ENCODE measurements at places on chromosomes 1 and 21.

DNA sequence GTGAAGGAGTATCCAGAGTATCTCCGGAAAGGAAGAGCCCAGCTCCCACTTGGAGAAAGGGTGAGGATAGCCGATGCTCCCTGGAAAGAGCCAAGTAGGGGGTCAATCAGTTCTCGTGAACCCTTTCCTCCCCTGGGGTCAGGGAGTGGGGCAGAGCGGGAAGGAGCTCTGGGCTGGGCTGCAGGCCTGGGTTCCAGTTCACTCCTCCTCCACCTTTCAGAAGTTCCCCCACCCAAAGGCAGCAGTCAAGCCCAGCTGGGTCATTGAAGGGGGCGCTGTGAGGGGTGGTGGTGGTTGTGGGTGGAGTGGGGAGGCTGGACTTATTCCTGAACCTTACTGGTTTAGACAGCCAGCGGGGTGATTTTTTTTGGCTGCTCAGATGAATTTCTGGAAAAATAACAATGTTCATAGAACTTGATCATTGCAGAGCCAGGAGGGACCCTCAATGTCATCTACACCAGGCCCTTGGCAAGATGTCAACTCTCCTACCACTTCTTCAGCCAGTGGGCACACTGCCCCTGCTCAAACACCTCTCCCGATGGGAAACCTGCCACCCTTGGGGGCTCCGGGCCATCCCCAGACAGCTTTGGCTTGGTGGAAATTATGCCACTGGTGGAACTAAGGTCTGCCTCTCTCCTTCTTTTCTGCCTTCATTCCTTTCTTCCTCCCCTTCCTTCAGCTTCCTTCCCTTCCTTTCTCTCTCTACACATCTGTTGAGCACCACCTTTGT is 235.8 kb downstream of the TRABD2B start:
- no peak for DNase-seq

- no peak for DNase-seq
Measured at GRCh38 chr21:37891972-37892371, 24.3 kb downstream of the KCNJ6 start.

- no peak for DNase-seq
Measured at GRCh38 chr1:243791586-243792267, 58.3 kb downstream of the AKT3 start.

DNA sequence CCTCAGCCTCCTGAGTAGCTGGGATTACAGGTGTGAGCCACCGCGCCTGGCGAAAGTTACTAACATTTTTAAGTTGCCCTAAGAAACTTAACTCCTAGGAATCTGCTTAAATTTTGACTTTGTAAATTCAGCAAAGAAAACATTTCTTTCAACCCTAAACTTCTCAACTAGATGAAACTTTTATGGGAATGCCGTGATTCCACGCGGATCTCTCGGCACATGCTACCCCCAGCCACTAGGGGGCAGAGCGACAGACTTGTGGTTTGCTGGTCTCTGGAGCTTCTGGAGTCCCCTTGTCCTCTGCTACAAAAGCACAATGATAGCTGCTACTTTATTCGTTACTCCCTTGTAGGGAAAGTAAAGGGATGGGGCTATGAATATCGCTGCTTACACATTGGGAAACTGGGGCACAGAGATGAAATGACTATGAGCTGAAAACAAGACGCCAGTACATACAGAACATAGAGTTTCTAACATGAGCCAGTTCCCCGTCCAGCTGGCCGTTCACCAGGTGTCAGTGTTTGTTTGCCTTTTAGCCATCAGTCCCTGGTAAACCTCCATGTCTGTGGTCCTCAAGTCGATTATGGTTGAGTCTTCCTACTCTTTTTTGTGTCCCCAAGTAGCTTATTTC is 114.7 kb downstream of the PBX1 start:
- no peak for DNase-seq

DNA sequence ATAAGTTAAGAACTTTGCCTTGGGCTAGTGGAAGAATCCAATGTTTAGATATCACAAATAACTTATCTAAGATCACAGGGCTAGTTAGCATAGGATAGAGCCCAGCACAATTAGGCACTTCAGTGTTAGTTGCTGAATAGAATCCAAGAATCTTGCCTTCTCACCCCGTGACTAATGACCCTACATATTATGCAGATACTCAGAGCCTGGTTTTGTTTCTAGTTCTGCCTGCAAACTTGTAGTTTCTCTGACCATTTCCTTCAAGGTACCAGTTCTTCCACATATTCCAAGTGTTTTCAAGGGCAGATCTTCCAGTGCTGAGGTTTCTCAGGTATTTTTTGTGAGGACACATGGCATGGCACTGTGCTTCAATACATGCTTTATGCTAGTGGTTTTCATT is 239.3 kb downstream of the KCNK2 start:
- no peak for DNase-seq

DNA sequence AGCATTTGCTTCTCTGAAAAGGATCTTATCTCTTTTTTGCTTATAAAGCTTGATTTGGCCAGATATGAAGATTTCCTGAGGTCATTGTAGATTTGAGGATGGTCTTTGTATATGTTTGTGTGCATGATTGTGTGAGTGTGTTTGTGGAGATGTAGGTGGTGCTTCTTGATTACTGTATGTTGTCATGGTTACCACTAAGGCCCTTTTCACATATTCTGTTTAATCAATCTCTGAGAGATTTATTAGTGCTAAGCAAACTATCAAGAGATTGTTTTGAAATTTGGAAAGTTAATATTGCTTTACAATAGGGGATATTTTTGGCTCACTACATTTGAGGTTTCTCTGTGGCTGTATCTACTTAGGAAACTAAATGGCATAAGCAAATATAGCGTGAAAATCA is 191.7 kb downstream of the S1PR1 start:
- DNase-seq: no peak

- DNase-seq: no peak
Measured at GRCh38 chr1:214833178-214833756, 230.3 kb downstream of the CENPF start.

DNA sequence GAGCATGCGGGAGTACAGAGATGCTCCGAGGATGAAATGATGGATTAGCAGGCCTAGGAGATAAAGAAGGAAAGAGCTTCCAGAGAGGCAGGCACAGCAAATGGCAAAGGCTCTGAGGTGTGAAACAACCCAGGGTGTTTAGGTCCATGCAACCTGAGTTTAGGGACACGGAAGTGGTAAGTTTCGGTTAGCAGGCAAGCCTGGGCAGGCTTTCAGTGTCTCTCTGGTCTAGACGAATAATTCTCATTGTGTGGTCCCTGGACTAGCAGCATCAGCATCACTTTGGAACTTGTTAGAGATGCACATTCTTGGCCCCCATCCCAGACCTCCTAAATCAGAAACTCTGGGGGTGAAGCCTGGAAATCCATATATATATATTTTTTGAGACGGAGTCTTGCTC is 18.6 kb downstream of the NKAIN1 start:
- no peak for DNase-seq

GRCh38 chr1:86324130-86324822 is 71.8 kb downstream of the ODF2L start:
- DNase-seq: no peak

GRCh38 chr21:28688381-28688780 is 304.3 kb downstream of the LTN1 start:
- no peak for DNase-seq

- no peak for DNase-seq
Measured at GRCh38 chr1:145868232-145868631, 9.4 kb upstream of the PIAS3 start.

DNA sequence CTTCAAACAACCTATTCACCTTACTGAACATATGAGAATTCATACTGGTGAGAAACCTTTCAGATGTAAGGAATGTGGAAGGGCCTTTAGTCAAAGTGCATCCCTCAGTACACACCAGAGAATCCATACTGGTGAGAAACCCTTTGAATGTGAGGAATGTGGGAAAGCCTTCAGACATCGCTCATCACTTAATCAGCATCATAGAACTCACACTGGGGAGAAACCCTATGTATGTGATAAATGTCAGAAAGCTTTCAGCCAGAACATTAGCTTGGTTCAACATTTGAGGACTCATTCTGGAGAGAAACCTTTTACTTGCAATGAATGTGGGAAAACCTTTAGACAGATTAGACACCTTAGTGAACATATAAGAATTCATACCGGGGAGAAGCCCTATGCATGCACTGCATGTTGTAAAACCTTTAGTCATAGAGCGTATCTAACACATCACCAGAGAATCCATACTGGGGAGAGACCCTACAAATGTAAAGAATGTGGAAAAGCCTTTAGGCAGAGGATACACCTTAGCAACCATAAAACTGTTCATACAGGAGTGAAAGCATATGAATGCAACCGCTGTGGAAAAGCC is 13.2 kb upstream of the EXO5 start:
- no peak for DNase-seq

- no peak for DNase-seq
Measured at GRCh38 chr1:211126622-211127021, 7.3 kb downstream of the KCNH1 start.

DNA sequence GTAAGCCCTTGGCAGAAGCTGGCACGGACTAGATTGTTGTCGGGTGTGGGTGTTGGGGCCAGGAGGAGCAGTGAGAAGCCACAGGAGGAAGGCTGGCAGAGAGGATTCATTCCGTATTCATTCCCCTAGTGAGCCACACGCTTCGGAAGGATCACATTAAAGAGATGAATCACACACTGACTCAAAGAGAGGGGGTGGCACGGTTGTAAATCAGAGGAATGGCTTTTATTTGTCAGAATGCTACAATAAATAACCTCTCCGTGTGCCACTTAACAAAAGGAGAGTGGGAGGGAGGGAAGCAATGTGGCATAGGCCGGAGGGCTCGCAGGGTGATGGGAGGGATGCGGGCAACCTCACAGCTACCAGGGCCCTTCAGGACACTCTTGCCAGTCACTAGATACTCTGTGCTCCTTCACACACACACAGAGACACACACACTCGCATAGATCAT is 135.5 kb downstream of the HIVEP3 start:
- DNase-seq: peak; percentile 82

DNA sequence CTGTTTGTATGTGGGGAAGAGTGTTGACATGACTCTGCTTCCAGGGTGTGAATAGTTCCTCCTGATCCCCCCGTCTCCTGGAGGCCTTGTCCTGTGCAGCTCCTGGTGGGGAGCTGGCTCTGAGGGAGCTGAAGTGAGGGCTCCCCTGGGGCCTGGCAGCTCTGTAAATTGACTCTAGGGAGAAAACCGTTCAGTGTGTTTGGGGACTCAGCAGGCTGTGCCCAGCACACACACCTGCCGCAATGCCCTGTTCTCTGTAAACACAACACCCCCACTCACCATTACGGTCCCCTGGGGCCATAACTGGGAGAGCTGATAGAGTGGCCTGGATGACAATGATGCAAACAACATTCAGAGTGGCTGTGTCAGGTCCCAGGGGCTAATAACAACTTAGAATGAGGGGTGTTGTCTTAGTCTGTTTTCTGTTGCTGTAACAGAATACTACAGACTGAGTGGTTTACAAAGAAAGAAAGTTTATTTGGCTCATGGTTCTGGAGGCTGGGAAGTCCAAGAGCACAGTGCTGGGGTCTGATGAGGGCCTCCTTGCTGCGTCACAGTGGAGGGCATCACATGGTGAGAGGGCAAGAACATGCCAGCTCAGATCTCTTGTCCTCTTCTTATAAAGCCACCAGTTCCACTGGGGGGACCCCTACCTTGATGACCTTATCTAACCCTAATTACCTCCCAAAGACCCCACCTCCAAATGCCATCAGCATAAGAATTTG is 15.3 kb downstream of the ADORA1 start:
- DNase-seq: peak; percentile 97

GRCh38 chr1:43536864-43537358 is 6.2 kb downstream of the PTPRF start:
- no peak for DNase-seq

DNA sequence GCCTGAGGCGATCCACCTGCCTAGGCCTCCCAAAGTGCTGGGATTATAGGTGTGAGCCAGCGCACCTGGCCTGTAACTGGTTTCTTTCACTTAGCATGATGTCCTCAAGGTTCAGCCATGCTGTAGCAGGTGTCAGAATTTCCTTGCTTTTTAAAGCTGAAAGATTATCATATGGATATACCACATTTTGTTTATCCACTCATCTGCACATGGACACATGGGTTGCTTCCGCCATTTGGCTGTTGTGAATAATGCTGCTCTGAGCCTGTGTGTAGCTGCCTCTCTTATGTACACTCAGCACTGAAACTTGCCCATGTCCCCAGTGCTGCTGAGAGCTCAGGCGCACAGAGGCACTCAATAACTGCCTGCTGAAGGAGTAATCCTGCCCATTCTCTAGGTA is 11.8 kb downstream of the CSMD2 start:
- DNase-seq: no peak

- no peak for DNase-seq
Measured at GRCh38 chr1:107879346-107879745, 85.6 kb downstream of the VAV3 start.

- DNase-seq: no peak
Measured at GRCh38 chr1:40986328-40986783, 6.9 kb downstream of the CTPS1 start.

- no peak for DNase-seq
Measured at GRCh38 chr1:117611894-117612483, 6.1 kb downstream of the TENT5C start.

DNA sequence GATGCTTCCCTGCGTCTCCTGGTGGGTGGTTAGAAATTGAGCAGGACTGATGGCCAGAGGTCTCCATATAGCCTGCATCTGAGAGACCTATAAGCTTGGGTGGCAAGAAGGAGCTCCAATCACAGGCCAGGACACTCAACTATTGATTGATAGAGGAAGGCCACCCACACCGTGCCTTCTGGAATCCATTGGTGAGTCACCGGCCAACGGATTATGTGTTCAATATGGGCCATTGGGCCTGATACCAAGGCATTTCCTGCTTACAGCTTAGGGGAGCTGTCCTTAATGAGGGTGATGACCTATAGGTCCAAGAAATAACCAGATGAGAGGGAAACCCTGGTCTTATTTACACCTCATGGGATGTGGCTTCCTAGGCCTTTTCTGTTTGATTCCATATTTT is 115.1 kb downstream of the PLPP3 start:
- no peak for DNase-seq

DNA sequence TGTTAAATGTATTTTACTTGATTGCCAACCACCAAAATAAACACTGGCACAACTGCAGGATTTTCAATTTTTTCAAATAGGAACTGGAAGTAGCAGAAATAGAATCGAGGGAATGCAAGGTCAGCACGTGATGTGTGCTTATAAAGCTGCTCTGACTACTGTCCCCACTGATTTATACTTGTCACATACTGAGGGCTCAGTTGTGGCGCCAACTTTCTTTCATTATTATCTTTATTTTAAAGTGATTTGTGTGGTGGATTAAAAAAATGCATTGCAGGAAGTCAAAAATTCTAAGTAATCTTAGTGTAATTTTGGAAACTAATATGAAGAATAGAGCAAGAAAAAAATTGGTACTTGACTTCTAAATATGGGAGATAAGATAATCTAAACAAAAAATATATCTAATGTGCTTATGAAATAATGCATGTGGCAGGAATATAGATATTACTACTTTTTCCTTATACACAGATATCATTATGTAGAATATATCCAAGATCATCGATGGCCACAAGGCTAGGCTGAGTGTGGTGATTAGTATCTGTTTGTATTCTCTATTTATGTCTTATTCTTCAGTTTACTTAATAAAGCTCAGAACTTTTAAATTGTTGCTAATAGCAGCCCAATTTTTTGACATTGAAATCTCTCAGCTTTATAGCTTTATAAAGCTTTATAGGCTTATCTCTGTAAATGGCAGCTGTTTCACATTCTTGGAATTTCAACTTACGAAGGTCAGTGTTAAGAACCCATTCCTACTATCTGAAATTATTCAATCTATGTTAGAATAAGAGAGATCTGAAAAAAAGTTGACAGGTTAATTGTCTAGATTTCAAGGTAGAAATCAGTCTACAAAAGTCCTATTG is 404.5 kb upstream of the ADAMTS5 start:
- no peak for DNase-seq

All from DMS153 (cell line).